Common myeloid progenitor, CD34-positive (primary cell): ENCODE measurements at places on chromosomes 2 and 18.
A peak's percentile ranks its signal among the peaks of the same experiment; 100 is the strongest.

- peak; percentile 1 for DNase-seq
Observed at GRCh38 chr18:56541340-56541739, 97.1 kb downstream of the TXNL1 start.

GRCh38 chr18:12306752-12307700, 1.0 kb upstream of the TUBB6 start:
- DNase-seq: peak; percentile 81

GRCh38 chr18:57836557-57836956, 33.4 kb upstream of the ATP8B1 start:
- DNase-seq: no peak

GRCh38 chr18:58499527-58500221, 129.2 kb downstream of the ALPK2 start:
- DNase-seq: no peak

- DNase-seq: peak; percentile 86
Observed at GRCh38 chr2:15636972-15637785, 45.5 kb downstream of the DDX1 start.

DNA sequence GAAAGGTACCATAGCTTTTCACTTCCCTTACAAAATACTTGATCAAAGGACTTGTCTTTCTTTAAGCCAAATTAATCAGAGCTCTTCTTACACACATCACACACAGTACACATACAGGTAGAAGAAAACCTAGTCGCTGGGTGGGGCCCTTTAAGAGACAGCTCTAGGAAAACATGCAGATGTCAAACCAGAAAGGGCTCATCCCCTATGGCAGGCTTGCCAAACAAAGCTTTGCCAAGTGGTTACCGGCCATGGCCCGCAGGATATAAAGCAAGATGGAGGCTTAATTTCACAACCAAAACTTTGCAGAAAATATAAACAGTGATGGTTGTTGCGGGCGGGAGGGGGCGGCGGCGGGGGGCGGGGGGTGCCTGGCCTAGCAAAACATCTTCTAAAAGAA, 2156.0 kb upstream of the PIK3C3 start:
- no peak for DNase-seq

- no peak for DNase-seq
Observed at GRCh38 chr18:79600141-79600540, 79.5 kb upstream of the CTDP1 start.

DNA sequence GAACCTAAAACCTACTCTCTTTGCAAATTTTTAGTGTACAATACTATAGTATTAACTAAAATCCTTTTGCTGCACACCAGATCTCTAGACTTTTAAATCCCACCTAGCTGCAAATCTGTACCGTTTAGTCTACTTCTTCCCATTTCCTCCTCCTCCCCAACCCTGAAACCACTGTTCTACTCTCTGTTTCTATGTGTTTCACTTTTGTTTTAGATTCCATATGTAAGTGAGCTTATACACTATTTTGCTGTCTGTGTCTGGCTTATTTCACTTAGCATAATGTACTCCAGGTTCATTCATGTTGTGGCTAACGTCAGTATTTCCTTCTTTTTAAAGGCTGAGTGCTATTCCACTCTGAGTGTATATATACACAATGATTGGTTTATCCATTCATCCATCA, 18.4 kb upstream of the DSC2 start:
- no peak for DNase-seq

GRCh38 chr2:59233920-59234319, 992.8 kb upstream of the FANCL start:
- no peak for DNase-seq
